ENCODE measurements at places on chromosomes 1 and 21. TPM values are rescaled to one million over a fixed set of nuclear protein-coding genes. Genes with fewer than 3 reads are reported as not detected.
A peak's percentile ranks its signal among the peaks of the same experiment; 100 is the strongest.

DNA sequence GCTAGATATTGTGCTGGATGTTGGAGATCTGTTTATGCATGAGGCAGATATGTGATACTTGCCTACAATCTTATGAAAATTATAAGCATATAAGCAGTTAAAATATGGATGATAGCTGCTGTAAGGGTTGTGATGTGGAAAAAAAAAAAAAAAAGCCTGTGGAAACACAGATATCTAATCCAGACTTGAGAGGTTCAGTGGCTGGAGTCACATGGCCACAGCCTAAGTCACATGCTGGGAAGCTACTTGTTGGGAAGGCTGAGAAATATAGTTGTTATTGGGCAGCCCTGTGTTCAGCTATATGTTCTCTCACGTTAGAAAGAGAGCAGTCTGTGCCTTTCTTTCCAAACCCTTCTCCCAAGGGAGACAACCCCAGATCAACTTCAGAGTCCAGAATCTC, 15.1 kb downstream of the RAVER2 start:
- no peak for DNase-seq

- peak; percentile 73 for DNase-seq
Observed at GRCh38 chr1:63674238-63674864, 81.1 kb downstream of the PGM1 start.

DNA sequence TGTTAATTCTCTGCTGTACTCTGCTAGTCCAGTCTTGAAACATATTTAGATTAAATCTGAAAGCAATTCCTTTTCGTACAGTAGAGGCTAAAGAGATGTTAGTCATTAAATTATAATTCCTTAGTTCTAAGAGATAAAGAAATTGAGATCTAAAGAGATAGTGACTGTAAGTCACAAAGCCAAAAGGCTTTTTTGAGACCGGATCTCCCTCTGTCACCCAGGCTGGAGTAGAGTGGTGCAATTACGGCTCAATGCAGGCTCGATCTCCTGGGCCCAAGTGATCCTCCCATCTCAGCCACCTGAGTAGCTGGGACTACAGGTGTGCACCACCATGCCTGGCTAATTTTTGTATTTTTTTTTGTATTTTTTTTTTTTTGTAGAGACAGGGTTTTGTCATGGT, 64.7 kb downstream of the TPR start:
- no peak for DNase-seq

DNA sequence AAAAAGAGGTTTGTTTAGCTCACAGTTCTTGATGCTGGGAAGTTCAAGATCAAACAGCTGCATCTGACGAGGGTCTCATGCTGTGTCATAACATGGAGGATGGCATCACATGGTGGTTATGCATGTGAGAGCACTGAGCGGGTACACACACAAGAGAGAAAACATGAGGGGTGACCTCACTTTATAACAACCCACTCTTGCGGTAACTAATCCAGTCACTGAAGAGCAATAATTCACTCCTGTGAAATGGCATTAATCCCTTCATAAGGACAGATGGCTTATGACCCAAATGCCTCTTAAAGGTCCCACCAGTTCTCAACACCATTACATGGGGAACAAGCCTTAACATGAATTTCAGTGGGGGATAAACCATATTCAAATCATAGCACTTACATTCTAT, 23.2 kb upstream of the CHIT1 start:
- DNase-seq, result no peak

Gene SLC2A5
- 0.06 TPM for polyA plus RNA-seq

Gene BACE2
- 80.0 TPM for polyA plus RNA-seq
